ENCODE measurements at places on chromosomes 2 and 18.

DNA sequence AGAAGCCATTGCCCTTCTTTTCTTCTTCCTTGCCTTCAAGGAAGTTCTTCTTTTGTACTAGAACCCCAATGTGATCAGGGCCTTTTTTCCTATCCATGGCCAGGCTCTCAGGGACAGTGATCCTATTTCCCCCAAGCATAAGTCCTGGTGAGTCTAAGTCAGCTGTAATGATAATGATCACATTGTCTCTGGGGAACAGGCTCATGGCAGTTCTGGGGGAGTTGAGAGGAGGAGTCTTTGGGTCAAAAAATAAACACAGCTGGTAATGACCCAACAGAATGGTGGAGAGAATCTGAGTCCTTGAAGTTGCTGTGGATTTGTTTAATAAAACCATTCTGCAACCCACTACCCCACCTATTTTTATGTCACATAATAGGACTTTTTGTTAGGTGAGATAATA, 96.6 kb downstream of the SOCS6 start:
- DNase-seq = no peak

GRCh38 chr2:8704906-8705305, 23.1 kb downstream of the ID2 start:
- DNase-seq = no peak

DNA sequence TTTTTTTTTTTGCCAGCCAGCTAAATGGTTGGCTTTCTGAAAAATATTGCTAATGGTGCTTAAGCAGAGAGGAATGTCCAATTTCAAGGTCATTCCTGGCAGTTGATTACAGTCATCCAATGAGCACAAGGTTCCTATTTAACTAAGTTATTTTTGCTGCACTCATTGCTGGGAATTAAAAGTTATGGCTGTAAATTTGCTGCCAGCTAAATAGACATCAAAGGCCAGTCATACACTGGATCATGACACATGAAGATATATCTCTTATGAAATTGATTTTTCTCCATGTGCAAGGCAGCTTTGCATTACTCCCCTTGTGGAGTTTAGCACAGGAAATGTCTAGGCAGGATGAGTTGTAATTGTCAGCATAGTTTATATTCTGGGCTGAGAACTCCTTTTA, 1898.4 kb upstream of the CELF4 start:
- no peak for DNase-seq

DNA sequence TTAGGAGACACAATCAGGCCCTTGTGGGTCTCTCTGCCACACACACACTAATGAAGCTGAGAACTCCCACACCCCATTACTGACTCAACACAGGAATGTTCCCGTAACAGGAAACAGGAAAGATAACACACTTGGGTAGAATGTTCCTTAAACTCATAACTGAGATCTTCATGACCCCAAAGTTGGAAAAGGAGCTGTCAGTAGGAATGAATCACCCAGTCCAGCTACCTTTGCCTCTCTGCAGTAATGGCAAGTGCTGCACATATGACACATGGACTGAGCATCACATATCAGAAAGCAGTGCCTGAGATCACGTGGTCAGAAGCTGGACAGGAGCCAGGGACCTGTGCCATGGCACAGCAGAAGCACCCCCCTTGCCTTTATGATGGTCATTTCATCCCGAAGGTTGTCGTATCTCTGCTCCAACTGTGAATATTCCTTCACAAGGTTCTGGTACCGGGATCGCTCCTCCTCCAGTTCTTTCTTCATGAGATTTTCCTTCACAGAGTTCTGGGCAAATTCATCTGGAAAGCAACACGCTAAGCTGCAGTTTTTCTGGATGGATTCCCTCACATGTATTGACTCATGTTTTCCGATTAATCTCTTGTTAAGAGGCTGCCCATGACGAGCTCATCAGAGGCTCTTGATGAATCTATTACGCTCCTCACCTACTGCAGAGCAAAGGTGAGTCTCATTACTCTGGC, 65.4 kb upstream of the ACAA2 start:
- DNase-seq = no peak

GRCh38 chr2:27796791-27797765, 25.6 kb downstream of the MRPL33 start:
- no peak for DNase-seq

- DNase-seq = no peak
Observed at GRCh38 chr18:63590373-63590772, 3.2 kb downstream of the SERPINB13 start.

GRCh38 chr2:8438476-8438875, 243.4 kb upstream of the ID2 start:
- DNase-seq = no peak

- no peak for DNase-seq
Observed at GRCh38 chr2:58798676-58799208, 557.6 kb upstream of the FANCL start.

DNA sequence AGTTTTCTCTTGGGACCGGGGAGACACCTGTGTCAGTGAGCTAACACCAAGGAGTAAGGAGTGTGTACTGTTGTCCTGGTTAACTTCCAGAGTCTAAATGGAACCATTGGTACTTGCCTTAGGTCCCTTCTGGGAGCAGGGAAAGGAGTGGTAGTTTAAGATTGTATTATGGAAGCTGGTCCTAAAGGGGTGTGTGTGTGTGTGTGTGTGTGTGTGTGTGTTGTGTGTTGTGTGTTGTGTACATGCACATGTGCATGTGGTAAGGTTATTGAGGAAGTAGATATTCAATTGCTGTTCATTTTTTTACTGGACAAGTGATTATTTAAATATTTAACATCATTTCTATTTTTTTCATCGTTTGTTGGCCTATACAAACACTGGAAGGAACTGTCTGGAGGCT, 1.4 kb downstream of the APLF start:
- no peak for DNase-seq

DNA sequence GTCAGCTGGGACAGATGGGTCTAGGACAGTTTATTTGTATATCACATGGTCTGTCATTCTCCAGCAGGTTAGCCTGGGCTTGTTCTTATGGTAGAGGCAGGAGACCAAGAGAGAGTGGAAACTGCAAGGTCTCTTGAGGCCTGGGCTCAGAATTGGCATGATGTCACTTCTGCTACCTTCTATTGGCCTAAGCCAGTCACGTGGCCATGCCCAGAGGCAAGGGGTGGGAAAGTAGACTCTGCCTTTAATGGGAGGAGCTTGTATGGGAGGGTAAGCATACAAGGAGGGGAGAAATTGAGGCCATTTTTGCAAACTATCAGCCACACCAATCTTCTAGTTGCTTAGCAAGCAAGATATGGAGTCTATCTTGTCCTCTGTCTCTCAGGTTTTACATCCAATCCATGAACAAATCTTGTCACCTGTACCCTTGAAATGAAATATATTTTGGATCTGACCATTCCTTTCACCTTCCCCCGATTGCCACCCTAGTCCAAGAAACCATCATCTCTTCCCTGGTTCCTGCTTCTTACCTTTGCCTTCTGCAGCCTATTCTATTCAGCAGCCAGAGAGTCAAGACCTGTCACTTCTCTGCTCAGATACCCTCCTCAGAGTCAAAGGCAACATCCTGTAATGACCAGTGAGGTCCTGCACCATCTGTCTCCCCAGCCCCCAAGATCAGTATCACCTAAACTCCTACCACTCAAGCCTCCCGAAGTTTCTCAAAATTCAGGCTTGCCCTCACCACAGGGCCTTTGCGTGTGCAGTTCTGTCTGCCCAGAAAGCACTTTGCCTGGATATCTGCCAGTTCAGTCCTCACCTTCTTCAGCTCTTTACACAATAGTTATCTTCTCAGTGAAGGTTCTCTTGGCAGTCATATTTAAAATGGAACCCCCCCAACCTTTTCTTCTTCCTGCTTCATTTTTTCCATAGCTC, 240.0 kb downstream of the LOXHD1 start:
- no peak for DNase-seq

GRCh38 chr2:65722028-65722778, 289.8 kb upstream of the SPRED2 start:
- no peak for DNase-seq

- no peak for DNase-seq
Observed at GRCh38 chr18:13630716-13631268, 95.6 kb downstream of the FAM210A start.

DNA sequence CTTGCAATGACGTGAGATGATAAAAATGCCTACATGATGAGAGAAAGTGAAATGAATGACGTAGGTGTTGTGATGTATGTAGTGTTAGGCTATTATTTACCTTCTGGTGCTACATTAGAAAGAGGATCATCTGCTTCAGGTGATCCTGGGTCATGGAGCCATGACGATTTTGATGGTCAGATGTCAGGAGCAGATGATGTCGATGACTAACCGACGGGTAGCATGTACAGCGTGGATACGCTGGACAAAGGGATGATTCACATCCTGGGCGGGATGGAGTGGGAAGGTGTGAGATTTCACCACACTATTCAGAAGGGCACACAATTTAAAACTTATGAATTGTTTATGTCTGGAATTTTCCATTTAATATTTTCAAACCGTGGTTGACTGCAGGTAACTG, 43.5 kb upstream of the ACVR1C start:
- DNase-seq = no peak

GRCh38 chr2:27638037-27638637, 9.3 kb downstream of the GPN1 start:
- DNase-seq = no peak

GRCh38 chr18:71902482-71902881, 641.7 kb downstream of the CBLN2 start:
- peak; percentile 28 for DNase-seq

DNA sequence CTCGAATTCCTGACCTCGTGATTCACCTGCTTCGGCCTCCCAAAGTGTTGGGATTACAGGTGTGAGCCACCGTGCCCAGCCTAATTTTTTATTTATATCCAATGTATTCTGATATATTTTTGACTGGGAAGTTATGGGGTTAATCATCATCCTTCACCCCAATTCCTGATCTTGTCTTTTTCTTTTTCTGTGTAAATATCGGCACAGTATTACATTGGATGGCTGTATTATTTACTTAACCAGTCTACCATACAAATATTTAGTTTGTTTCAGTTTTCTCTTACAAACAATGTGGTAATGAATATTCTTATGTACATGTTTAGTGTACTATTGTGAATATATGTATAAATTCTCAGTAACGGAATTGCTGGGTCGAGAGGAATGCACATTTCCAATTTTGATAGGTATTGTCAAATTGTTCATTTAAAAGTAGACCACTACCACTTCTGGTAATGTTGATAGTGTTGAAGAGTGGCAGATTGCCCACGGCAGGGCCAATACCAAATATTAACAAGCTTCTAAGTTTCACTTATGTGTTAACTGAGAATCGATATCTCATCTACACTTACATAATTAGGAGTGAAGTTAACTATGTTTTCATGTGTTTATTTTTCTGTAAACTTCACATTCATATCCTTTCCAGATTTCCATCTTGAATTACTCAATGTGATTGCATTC, 196.7 kb downstream of the ALPK2 start:
- no peak for DNase-seq

DNA sequence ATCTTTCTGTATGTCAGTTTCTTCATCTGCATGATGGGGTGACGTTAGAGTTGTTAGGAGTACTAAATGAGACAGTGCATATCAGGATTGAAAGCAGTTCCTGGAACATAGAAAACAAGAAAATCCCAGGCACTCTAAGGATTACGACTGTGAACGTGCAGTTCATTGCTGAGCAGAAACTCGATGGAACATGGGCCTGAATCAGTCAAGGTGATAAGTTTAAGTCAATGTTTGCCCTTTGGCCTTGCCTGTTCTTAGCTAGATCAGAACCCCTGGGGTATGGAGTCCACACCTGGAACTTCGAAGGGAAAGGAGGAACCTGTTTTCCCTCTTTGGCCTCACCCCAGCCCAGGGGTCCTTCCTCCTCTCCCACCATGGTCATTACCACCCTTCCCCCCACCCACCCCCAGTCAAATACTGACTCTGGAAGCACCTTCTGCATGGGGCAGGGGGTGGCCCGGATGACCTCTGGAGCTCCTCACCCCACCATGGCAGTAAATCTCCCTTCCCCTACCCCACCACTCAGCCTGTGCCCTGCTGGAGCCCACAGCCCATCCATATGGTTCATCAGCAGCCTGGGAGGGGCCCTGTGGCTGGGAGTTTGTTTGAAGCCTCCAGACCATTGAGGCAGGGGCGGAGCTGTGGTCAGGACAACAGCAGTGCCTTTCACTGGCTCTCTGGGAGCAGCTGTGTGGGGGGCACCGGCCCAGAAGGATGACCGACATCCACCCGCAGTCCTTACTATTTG, 164.1 kb downstream of the SMAD7 start:
- DNase-seq = no peak

GRCh38 chr2:73610111-73610510, 32.1 kb downstream of the NAT8 start:
- no peak for DNase-seq

GRCh38 chr2:171319164-171319810, 114.5 kb downstream of the METTL8 start:
- no peak for DNase-seq

- DNase-seq = no peak
Observed at GRCh38 chr18:49819823-49820671, 6.7 kb upstream of the ACAA2 start.

DNA sequence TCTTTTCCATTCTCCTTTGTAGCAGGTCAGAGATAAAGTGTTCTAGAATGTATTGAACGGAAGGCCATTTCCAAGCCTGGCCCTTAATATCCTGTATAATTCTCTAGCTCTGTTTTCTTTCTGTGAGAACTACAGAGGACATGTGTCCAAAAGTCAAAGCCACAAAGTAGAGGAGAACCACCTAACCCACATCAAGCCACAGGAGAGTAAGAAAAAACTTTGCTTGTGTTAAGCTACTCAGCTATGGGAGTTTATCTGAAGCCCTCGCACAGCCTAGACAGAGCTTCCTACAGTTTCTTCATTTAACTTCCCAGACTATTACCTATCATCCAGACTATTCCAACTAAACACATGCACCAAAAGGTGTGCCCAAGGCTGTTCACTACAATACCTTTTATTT, 22.0 kb downstream of the ADAM17 start:
- no peak for DNase-seq

GRCh38 chr2:113765276-113765675, 8.8 kb upstream of the SLC35F5 start:
- DNase-seq = no peak

DNA sequence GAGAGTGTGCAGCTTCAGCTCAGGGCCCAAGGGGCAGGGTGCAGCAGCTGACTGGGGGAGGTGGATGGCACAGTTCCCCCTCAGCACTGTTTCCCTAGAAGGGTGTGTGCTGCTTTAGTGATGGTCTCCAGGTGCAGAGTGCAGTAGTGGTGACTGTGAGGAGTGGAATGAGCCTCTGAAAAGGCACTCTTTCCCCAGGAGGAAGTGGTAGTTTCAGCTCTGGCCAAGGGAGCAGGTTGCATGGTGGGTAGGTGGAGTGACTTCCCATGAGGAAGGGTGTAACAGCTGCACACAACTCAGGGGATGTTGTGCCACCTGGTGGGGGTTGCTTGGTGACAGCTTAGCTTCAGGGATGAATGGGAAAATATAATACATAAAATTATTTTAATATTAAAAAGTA, 251.5 kb upstream of the NXPH2 start:
- no peak for DNase-seq

All from NCI-H1105 (cell line).